ENCODE measurements at places on chromosomes 11 and 22. TPM values are rescaled to one million over a fixed set of nuclear protein-coding genes. Genes with fewer than 3 reads are reported as not detected.
A peak's percentile ranks its signal among the peaks of the same experiment; 100 is the strongest.

OR2AG1 gene
- not detected for total RNA-seq

DNA sequence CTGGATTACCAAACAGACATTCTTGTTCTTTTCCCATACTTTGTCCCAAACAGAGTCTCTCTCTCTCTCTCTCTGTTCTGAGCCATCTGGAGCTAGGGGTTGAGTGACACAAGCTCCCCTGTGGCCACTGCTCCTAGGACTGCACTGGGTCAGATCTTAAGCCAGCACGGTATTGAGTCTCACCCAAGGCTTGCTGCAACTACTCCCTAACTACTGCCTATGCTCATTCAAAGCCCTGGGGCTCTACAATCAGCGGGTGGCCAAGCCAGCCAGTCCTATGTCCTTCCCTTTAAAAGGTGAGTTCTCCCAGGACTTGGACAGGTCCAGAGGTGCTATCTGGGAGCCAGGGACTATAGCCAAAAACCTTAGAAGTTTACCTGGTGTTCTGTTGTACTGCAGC is 385.6 kb downstream of the CNTN5 start:
- no peaks in the 10 kb centered on the region for H3K27me3 ChIP-seq
- H3K4me3 ChIP-seq, result no peak overlapping the region
- no peaks in the 10 kb centered on the region for H3K36me3 ChIP-seq
- no peak for DNase-seq

DNA sequence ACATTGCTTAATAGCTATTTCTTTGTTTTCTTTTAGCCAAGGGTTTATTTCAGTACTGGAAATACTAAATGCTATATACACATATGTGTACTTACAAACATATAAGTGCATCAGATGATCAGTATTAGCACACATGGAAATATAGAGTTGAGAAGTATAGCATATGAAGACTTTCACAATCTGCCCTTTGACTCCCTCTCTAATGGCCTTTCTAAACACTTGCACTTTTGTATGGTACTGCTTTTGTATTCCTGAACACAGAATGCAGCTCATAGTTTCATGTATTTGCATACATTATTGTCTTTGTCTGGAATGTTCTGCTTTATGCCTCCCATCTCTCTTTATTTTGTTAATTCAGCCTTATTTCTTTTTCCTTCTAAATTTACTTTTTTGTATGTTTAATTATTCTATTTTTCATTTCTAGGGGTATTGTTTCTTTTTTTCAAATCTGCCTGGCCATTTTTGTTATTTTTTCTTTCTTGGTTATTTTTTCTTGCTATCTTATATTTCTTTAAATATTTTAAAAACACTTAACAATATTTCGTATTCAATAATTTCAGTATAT is 28.8 kb downstream of the ACER3 start:
- no peak overlapping the region for H3K4me3 ChIP-seq
- no peak for DNase-seq
- H3K27me3 ChIP-seq, result no peaks in the 10 kb centered on the region
- no peak overlapping the region for H3K27ac ChIP-seq

DRD4 gene
- total RNA-seq, result not detected

DEFB131B gene
- not detected for total RNA-seq

DNA sequence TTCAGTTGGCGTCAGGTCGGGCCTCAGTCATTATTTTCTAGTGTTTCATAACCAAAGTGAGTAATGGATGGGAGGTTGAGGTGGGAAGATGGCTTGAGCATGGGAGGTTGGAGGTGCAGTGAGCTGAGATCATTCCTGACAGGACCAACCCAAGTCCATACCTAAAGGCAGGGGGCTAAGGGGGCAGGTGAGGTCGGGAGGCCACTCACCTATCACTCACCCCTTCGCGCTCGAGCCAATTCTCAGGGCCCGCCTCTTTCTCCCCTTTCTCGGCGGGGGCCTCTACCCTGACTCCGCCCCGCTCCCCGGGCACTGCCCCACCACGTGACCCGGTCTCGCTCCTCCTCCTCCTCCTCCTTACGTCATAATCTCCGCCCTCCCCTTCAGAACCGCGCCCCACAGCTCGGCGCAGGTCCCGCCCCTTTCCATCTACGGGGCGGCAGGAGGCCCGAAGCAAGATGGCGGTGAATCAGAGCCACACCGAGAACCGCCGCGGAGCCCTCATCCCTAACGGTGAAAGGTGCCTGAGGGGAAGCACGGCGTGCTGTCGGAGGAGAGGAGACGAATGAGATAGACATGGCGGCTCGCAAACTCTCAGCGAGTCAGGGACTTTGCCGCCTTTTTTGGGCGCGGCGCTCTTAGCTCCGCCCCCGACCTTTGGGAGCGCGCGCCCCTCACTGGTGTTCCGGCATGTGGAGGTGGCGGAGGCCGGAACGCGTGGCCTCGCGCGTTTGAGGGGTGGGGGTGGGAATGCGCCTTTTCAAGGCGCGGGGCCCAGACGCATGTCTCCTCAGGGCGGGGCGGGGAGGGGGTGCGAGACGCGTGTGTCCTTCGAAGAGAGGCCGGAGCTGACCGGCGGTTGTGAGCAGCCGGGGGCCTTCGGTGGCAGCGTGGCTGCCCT is at the start of gene WBP2NL:
Gene WBP2NL, plus strand, starts transcription at position 428 of the 901 bp plus-strand sequence. Its CDS starts 31 bp downstream, at position 459.
- no peaks in the 10 kb centered on the region for H3K27me3 ChIP-seq
- H3K4me3 ChIP-seq, result no peak within 1 kb of the TSS
- no peaks in the 10 kb centered on the region for H3K36me3 ChIP-seq
- DNase-seq, result peak; percentile 91
- no peak within 1 kb of the TSS for H3K27ac ChIP-seq

GRCh38 chr11:75498556-75499255 is 27.0 kb downstream of the GDPD5 start:
- no peak overlapping the region for H3K4me3 ChIP-seq
- no peaks in the 10 kb centered on the region for H3K4me1 ChIP-seq
- no peaks in the 10 kb centered on the region for H3K27me3 ChIP-seq
- DNase-seq, result no peak

GRCh38 chr11:111443640-111444039 is 64.6 kb upstream of the POU2AF1 start:
- H3K27ac ChIP-seq, result no peak overlapping the region
- H3K36me3 ChIP-seq, result no peaks in the 10 kb centered on the region
- H3K27me3 ChIP-seq, result no peaks in the 10 kb centered on the region
- no peak for DNase-seq
- H3K4me3 ChIP-seq, result no peak overlapping the region
